Activated T-helper 17 cell treated with anti-CD3 and anti-CD28 coated beads, Interleukin-2, amount 50 U/mL, for 72 hours (primary cell): ENCODE measurements at places on chromosomes 11 and 22. TPM values are rescaled to one million over a fixed set of nuclear protein-coding genes. Genes with fewer than 3 reads are reported as not detected.

Gene PTPMT1
- 17.8 TPM for total RNA-seq

Gene ZNF70
- 0.82 TPM for total RNA-seq

Gene LRRC74B
- not detected for total RNA-seq

Gene CLDN5
- 0.13 TPM for total RNA-seq
